ENCODE measurements at places on chromosomes 13 and 19.

DNA sequence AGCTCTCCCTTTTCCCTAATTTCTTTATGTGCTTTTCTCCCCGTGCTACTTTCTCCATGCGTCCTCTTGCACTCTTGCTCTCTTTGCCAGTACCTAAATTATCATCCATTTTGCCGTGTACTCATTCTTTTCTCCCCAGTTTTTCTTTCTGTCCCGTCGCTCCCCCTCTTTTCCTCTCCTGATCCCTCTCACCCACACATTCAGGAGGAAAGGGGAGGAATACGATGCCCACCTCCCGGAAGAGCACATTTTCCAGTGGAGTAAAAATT lies 821 bp downstream of the ZNF616 start:
- no peak for DNase-seq

- peak; percentile 45 for DNase-seq
Measured at GRCh38 chr19:50679177-50680125, 30.2 kb downstream of the C19orf81 start.

DNA sequence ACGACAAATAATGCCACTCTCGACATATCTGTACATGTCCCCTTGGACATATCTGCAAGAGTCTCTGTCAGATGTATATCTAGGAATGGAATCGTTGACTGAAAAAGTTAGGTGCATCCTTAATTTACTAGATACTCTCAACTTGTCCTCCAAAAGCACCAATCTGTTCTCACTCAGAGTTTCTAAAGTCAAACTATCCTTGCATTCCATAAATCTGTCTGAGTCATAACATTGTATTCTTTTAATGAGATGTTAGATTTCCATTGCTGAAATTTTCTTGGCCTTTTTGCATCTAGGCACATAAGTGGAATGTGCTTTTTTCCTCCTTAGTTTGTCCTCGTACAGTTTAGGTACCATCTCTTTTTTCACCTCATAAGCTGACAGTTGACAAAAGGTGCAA lies 139.8 kb downstream of the PTPRS start:
- DNase-seq, result no peak

GRCh38 chr13:64305246-64305645 lies 2889.6 kb upstream of the PCDH20 start:
- DNase-seq, result no peak

DNA sequence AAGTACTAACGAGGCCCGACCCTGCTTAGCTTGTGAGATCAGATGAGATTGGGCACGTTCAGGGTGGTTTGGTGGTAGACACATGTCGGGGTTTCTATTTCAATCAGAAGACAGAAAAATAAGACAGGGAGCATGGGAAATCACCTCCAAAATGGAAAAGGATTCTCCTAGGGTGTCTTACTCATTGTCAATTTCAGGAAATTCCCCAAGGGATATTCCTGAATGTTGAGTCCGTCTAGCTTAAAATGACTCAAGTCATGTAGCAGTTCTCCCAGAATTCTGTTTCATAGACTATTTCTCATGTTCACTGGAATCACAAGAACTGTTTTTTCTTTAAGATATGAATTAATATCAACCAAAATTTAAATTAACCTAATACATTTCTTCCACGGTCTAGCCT lies 380.1 kb downstream of the EFNB2 start:
- DNase-seq, result no peak

GRCh38 chr19:29777781-29778309 lies 33.9 kb upstream of the CCNE1 start:
- no peak for DNase-seq

DNA sequence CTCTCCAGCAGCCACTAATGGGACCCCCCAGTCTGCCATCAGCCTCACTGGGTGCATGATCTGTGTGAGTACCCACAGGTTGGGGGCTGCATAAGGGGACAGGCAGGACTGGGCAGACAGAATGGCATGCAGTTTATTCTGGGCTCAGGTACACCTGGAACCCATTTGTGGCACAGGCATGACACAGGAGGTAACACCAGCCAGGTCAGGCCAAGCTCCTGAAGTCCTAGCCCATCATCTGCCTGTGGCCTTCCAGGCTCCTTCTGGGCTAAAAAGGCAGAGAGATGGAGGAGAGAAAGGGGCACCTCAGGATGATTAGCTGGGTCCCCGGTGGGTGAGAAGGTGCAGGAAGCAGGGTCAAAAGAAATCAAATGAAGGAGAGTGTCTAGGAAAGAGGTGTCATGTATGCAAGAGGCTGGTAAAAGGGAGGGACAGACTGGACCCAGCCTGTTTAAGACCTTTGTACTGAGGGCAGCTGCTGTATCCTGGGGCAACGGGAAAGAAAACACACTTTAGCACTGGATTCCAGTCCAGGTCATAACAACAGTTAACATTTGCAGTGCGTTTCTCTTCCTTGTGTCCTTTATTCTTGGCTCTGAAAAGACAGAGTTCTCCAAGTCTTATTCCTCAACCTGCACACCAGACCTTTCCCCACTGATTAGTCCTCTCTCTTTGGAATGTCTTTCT lies 20.2 kb upstream of the DGKH start:
- DNase-seq, result no peak

DNA sequence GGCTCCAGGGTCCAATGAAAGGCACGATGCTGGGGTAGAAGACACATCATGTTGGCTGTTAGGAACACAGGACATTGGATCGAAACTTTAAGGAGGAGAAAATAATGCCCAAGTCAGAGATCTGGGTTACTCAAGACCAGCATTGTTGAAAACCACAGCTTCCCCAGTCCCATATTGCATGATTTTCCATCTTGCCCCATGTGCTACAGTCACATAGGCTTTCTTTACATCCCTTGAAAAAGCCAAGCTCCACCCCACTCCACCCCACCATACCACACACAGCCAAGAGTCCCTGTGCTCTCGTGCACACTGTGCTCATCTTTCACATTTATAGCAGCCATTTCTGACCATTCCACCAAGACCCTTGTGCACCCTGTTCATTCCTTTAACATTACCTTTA lies 636.2 kb downstream of the DIAPH3 start:
- no peak for DNase-seq

- DNase-seq, result no peak
Measured at GRCh38 chr13:107807306-107808073, 407.8 kb downstream of the LIG4 start.

DNA sequence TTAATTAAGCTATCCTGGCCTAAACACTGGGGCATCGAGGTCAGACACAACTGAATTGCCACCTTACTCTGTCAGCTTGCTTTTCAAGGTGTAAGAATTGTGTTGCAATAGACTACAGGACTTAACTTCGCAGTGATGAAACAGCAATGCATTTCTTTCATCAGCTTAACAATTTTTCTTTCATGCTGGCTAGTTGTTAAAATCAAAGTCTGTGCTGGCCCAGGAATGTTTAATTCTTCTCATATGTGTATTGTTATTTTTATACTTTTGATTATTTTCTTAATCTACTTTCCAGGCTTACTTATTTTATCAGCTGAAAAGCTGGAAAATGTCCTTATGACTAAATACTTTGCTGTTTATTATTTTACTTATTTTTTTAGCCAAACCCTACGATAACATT lies 79.7 kb downstream of the EFNB2 start:
- DNase-seq, result no peak

GRCh38 chr19:34319785-34320184 lies 45.2 kb upstream of the GPI start:
- no peak for DNase-seq

DNA sequence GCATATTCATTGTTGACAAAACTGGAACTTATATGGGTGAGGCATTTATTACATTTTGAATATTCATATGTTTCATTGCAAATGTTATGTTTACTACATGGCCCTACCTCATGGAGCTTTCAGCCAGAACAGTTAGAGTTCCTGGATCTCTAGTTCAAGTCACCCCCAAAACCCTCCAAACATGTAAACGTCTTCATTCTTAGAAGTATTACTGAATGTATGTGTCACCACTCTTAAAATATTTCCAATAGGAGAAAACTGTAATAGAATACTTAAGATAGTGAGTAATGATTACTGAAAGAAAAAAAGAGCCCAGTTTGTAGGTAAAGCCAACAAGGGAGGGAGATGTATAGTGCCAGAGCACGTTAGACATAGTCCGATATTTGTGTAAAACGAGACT lies 23.5 kb downstream of the URI1 start:
- no peak for DNase-seq

DNA sequence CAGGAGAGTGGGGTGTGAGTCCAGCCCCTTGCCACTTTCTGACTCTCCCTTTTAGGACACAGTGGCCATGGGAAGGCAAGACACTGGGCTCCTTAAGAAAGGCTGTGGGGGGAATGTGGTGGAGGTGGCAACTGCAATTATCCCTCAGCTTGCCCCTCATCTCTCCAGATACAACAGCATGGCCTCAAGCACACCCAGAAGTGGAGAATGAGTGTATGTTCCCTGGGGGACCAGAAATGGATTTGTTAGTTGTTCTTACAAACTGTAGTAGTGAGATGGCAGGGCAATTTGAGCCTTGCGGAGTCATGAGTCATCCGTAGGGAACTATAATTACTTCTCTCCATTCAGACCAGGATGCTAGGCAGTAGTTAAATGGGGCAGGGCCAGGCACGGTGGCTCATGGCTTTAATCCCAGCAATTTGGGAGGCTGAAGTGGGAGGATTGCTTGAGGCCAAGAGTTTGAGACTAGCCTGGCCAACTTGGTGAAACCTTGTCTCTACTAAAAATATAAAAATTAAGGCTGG lies 25.6 kb upstream of the CXCL17 start:
- DNase-seq, result no peak

DNA sequence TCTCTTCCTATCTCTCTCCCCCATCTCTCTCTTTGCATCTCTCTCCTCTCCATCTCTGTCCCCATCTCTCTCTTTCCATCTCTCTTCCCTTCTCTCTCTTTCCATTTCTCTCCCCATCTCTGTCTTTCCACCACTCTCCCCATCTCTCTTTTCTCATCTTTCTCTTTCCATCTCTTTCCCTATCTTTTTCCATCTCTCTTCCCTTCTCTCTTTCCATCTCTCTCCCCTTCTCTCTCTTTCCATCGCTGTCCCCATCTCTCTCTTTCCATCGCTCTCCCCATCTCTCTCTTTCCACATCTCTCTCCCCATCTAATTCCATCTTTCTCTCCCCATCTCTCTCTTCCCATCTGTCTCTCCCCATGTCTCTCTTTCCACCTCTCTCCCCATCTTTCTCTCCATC lies 24.5 kb downstream of the ADGRE3 start:
- DNase-seq, result no peak

DNA sequence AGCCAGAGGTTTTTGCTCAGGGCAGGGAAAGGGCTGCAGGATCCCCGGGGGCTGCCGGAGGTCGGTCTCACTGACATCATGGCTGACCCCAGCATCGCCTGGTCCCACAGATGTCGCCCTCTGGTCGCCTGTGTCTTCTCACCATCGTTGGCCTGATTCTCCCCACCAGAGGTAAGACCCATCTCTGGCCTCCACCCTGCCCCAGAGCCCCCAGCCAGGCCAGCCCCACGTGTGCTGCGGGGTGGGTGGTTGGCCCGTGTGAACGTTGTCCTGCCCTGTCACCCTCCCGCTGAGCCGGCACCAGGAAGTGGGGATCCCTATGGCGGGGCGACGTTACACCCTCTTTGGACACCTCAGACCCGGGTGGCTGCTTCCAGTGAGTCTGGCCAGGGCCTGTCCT lies 906 bp downstream of the FXYD5 start:
- peak; percentile 6 for DNase-seq

GRCh38 chr13:101747039-101747438 lies 294.6 kb downstream of the ITGBL1 start:
- no peak for DNase-seq

GRCh38 chr19:4586691-4587090 lies 27.2 kb upstream of the SEMA6B start:
- DNase-seq, result no peak

- DNase-seq, result no peak
Measured at GRCh38 chr13:52961256-52961910, 67.2 kb upstream of the OLFM4 start.

GRCh38 chr13:106505295-106505694 lies 30.2 kb downstream of the EFNB2 start:
- no peak for DNase-seq

GRCh38 chr13:65860306-65860705 lies 1369.8 kb downstream of the PCDH9 start:
- no peak for DNase-seq

DNA sequence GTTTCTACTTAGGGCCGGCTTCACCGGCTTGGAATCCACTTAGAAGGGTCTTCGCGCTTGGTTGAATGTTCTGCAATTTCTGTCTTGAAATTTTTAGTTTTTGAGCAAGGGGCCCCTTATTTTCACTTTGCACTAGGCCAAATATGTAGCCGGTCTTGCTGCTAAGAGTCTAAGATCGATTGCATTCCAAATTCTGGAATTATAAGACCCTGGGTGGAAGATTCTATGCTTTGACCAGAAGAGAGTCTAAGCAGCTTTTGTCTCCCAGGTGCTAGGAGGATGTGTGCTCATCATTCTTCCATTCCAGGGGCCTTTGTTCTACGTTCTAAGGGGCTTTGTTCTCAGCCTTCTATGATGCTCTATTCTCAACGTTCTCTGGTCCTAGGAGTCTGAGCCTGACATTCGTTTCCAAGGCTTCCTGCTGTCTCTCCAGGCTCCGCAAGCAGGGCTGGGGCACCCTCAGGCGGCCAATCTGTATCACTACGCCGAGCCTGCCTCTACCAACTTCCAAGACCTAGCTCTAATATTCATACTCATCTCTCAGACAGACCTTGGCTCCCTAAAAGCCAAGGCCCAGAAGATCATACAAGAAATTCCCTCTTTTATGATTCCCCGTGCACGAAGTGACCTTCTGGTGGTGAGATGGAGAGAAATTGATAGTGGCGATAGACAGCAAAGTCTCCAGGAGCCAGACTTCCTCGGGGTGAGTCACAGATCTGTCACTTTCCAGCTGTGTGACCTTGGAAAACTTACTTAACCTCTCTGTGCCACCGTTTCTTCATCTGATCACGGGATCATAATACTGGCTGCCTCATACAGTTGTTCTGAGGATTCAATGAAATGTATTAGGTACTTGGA lies 982 bp upstream of the DACT3 start:
- DNase-seq, result peak; percentile 38

GRCh38 chr19:48290771-48291488 lies 21.0 kb downstream of the ZNF114 start:
- DNase-seq, result peak; percentile 33

- DNase-seq, result no peak
Measured at GRCh38 chr19:56101746-56102535, 19.2 kb downstream of the ZNF787 start.

DNA sequence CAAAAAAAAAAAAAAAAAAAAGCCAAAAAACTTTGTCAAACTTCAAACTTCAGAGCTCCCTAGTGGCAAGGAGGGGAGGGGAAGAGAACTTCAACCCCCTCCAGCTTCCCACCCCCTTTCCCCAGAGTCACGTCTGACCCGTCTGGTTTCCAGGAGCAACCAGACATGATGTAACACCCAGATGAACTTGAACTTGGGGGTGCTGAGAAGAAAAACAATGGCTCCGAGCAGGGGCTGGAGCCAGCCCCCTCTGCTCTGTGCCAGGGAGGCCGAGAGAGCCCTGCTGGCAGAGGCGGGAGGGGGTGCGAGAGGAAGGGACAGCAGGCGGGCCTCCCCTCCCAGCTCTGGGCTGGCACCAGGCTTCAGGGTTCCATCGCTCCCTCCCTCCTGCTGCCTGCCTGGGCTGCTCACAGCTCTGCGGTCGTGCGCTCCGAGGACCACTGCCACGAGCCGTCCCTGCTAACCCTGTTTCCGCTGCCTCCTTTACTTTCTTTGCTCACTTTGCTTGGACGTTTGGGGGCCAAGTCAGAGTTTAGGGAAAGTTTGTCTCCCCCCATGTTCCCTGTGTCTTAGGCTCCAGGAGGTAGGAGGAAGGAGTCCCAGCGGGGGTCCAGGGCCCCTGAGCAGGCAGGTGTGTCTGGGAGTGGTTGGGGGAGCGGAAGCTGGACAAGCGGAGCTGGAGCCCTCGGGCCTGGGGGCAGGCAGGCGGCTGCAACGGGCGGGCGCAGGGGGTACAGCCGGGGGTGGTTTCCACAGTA lies 11.1 kb downstream of the LYL1 start:
- DNase-seq, result no peak

All from activated CD4-positive, CD25-positive, alpha-beta regulatory T cell (primary cell).